Astrocyte of the spinal cord (primary cell): ENCODE measurements at places on chromosomes 1 and 21.

- peak; percentile 68 for DNase-seq
Observed at GRCh38 chr1:12356004-12356890, 126.4 kb downstream of the VPS13D start.

DNA sequence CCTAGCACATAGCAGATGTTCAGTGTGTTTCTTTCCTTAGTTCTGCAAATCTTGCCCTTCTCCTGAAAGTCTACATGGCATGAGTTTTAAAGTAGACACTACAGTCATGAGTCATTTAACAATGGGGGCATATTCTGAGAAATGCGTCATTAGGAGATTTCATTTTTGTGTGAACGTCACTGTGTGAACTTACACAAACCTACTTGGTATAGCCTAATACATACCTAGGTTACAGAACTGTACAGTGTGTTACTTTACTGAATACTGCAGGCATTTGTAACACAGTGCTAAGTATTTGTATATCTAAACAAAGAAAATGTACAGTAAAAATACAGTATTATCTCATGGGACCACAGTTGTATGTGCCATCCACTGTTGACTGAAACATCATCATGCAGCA is 10.0 kb downstream of the TTF2 start:
- peak; percentile 74 for DNase-seq

DNA sequence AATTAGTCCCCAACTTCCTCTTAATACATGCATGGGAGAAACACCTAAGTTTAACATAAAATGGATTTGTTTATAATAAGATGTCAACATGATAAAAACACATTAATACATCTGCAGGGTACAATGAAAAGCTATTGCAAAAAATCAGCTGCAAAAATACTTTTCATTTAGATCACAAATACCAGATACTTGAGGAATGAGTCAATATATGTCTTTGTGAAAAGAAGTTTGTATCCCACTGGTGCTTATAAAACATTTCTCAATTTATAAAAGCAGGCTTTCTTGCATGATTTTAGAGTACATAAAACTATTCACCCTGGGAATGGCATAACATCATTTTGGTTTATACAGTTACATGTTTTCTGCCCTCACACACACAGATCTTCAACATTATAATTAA is 18.6 kb upstream of the PRKAA2 start:
- peak; percentile 51 for DNase-seq

GRCh38 chr1:59163268-59164092 is 133.4 kb upstream of the FGGY start:
- peak; percentile 95 for DNase-seq

GRCh38 chr21:31107871-31108270 is 69.6 kb upstream of the KRTAP19-8 start:
- no peak for DNase-seq

GRCh38 chr1:40849801-40850592 is 12.2 kb downstream of the CITED4 start:
- peak; percentile 59 for DNase-seq

GRCh38 chr1:56995414-56996100 is 29.7 kb upstream of the C8B start:
- no peak for DNase-seq

DNA sequence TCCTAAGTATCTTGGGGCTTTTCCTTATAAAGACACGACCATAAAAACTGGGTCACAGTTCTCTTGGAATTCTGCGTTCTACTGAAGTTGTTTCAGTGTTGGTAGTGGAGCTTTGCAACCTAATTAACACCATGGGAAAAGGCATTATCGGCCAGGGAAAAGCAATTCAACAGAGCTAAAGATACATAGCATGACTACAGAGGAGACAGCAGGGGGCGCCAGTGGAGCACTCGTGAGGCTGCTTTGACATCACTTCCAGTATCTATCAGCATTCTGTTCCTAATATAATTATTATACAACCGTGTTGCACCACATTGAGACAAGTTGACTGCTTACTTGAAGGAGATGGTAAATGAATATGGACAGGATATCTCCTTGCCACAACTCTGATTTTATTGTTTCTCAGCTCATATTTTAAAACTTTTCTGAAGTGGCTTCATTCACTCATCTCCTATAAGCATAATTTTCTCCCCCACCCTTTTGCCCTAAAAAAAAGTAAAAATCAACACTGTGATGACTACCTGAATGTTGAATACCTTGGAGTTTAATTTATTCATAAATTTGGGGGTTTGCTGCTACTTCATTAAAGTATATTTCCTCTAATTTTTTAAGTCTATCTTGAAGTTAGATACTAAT is 39.4 kb downstream of the ZP4 start:
- peak; percentile 61 for DNase-seq

DNA sequence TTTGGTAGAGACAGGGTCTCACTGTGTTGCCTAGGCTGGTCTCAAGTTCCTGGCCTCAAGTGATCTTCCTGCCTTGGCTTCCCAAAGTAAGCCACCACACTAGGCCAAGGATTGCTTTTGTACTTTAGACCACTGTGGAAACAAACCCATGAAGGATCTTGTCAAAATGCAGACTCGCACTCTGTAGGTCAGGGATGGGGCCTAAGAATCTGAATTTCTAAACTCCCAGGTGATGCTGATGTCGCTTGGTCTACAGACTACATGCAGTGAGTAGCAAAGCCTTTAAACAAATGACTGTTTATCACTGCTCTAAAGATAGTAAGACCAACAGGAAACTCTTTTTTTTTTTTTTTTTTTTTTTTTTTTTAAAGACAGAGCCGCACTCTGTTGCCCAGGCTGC is 54.1 kb upstream of the MUTYH start:
- DNase-seq: no peak

DNA sequence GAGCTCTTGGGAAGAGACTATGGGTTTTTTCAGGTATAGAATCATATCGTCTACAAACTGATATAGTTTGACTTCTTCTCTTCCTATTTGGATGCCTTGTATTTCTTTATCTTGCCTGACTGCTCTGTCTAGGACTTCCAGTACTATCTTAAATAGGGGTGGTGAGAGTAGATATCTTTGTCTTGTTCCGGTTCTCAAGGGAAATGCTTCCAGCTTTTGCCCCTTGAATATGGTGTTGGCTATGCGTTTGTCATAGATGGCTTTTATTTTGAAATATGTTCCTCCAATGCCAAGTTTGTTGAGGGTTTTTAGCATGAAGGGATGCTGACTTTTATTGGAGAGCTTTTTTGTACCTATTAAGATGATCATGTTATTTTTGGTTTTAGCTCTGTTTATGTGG is 170.3 kb downstream of the PTGER3 start:
- DNase-seq: no peak

DNA sequence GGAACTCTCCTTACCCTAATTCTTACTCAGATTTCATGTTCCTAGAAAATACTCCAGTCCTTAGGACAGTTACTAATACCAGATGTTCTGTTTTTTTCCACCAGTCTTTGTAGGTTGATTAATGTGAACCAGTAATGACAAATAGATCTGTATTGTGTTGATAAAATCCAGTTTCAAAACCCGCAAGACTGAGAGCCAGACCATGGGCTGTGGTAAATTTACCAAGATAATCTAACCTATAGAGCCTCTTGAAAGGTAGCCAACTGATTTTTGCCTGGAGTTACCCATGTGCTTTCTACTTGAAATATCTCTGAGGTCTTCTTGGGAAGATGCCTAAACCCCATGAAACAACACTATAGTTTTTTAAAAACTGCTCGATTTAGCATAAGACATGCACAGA is 46.5 kb upstream of the CDC7 start:
- DNase-seq: no peak

DNA sequence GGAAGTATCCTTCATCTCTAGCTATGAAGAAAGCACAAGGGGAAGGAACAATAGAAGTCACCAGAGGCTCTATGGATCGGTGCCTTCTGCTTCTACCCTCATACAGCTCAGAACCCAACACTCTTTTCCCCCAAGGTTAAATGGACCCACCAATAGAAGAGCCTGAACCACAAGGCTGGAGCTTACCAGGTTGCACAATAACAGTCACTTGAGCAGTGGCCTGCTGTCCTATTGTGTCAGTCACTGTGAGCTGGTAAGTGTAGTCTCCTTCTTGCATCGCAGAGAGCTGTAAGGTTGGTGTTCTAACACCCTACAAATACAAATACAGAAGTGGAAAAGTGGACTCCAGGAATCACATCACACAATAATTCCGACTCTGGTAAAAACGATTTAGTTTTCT is 103.0 kb downstream of the KIAA0319L start:
- DNase-seq: no peak

GRCh38 chr1:76218888-76219287 is 144.3 kb downstream of the ST6GALNAC3 start:
- no peak for DNase-seq

DNA sequence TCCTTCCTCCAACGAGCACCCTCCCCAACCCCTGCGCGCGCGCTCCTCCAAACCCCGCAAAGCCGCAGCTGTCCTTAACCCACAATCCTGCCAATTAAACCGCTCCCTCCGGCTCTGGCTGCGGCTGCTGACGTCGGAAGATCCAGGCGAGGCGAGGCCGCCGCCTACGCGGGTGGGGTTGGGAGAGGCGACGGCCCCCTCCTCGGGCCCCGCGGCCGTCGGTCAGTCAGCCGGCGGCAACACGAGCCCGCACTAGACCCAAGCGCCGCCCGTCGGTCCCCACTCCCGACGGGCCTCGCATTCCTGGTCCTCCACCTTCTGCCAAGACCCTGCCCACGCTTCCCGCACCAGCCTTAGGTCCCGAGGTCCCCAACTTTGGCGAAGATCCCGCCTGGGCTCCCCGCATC is 75.4 kb downstream of the VWA5B1 start:
- DNase-seq: no peak

GRCh38 chr1:206608108-206608698 is 4.1 kb downstream of the EIF2D start:
- DNase-seq: peak; percentile 26

DNA sequence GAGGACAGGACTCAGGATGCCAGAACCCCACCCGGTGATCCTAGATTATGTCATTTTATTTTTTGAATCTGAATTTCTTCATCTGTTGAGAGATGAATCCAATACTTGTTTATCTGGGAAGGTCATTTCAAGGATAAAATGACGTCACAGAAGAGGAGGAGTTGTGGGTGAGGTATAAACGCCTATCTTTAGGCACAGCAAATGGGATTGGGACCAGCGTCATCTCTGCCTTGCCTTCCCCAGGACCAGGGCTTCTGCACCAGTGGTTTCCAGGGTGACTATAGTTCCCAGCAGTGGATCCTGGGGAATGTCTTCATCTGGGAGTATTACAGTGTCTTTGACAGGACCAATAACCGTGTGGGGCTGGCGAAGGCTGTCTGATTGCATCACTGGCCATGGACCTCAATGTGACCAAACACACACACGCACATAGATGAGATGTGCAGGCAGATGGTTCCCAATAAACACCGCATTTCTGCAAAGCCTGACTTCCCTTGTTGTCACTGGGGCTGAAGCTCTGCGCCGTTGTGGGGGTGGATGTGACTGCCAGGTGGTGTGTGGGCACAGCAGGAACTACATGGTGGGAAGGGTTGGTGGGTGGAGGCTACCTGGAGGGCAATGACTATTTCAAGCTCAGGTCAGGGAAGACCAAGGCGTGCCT is 28.1 kb downstream of the KCNA10 start:
- DNase-seq: no peak

- no peak for DNase-seq
Observed at GRCh38 chr1:12345350-12346217, 115.8 kb downstream of the VPS13D start.

DNA sequence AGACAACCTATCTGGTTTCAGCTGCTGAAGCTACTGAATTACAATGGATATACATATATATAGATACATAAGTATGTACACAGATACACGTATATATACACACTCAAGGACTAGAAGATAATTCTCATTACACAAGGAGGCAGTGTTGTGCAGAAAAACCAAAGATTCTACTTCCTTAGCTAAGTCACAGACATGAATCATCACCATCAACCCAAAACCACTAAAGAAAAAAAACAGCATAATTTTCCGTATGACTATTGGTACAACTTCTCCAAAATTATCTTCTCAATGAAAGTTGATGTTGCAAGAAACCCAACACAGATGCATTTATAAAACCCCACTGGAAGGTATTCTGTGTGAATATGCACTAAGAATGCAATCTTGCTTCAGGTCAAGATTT is 36.8 kb upstream of the RPF1 start:
- peak; percentile 91 for DNase-seq

- peak; percentile 89 for DNase-seq
Observed at GRCh38 chr1:243731301-243731891, 118.6 kb downstream of the AKT3 start.
